A549 treated with DMSO at 1 μM for 4 hours (cell line): ENCODE measurements at places on chromosomes 6 and 20. TPM values are rescaled to one million over a fixed set of nuclear protein-coding genes. Genes with fewer than 3 reads are reported as not detected.

Gene SLX4IP
- 2.1 to 3.6 TPM (median 3.1 TPM) in 5 replicates for total RNA-seq

Gene TNXB
- total RNA-seq: 0.38 to 1.0 TPM (median 0.69 TPM) in 5 replicates

Gene UFL1
- 7.1 to 11.7 TPM (median 9.7 TPM) in 5 replicates for total RNA-seq

Gene KHDC1L
- total RNA-seq: 0.20 to 0.81 TPM (median 0.35 TPM) in 4 of 5 replicates, not detected in the other

Gene TP53TG5
- not detected in 5 replicates for total RNA-seq

Gene HRH3
- total RNA-seq: not detected in 5 replicates

Gene PPIL6
- total RNA-seq: 2.2 to 3.3 TPM (median 2.7 TPM) in 5 replicates

Gene KIZ
- 4.5 to 5.9 TPM (median 5.4 TPM) in 5 replicates for total RNA-seq

Gene TM9SF4
- 38.0 to 42.1 TPM (median 40.2 TPM) in 5 replicates for total RNA-seq

Gene BEND3
- 4.1 to 4.6 TPM (median 4.4 TPM) in 5 replicates for total RNA-seq

Gene CALHM4
- total RNA-seq: not detected in 5 replicates

Gene RIPOR3
- total RNA-seq: 0.06 TPM in 1 of 5 replicates, not detected in the others

Gene METTL24
- not detected in 5 replicates for total RNA-seq

Gene GNRH2
- 0.25 to 0.26 TPM in 2 of 5 replicates, not detected in the others for total RNA-seq

Gene KCNK16
- total RNA-seq: not detected in 5 replicates

Gene KCNB1
- 0.26 to 1.1 TPM (median 0.29 TPM) in 5 replicates for total RNA-seq

Gene ADGRF4
- 6.8 to 8.8 TPM (median 7.2 TPM) in 5 replicates for total RNA-seq

Gene BPIFA1
- not detected in 5 replicates for total RNA-seq

Gene ANGPT4
- 0.02 to 0.03 TPM (median 0.02 TPM) in 3 of 5 replicates, not detected in the others for total RNA-seq

Gene SLC22A7
- total RNA-seq: not detected in 5 replicates

Gene PRPH2
- total RNA-seq: not detected in 5 replicates

Gene PTPRT
- total RNA-seq: not detected in 5 replicates

Gene TCF21
- total RNA-seq: 0.02 to 0.12 TPM (median 0.05 TPM) in 5 replicates

Gene DEF6
- 0.03 to 0.30 TPM (median 0.08 TPM) in 3 of 5 replicates, not detected in the others for total RNA-seq

Gene PNPLA1
- total RNA-seq: 0.03 TPM in 1 of 5 replicates, not detected in the others

Gene CENPQ
- 6.6 to 9.9 TPM (median 8.0 TPM) in 5 replicates for total RNA-seq

Gene SCRT2
- total RNA-seq: not detected in 5 replicates

Gene KPNA5
- 1.5 to 1.8 TPM (median 1.7 TPM) in 5 replicates for total RNA-seq

Gene KIF25
- total RNA-seq: 0.06 to 0.07 TPM in 2 of 5 replicates, not detected in the others

Gene GSTA2
- total RNA-seq: 0.06 to 0.17 TPM in 2 of 5 replicates, not detected in the others

Gene TULP4
- 5.9 to 9.6 TPM (median 9.2 TPM) in 5 replicates for total RNA-seq

Gene C20orf141
- total RNA-seq: 0.23 to 0.62 TPM (median 0.49 TPM) in 4 of 5 replicates, not detected in the other

Gene CAGE1
- 0.03 to 0.11 TPM in 2 of 5 replicates, not detected in the others for total RNA-seq

Gene OGFR
- total RNA-seq: 41.0 to 50.0 TPM (median 45.5 TPM) in 5 replicates

Gene EMILIN3
- total RNA-seq: 0.25 to 0.54 TPM (median 0.43 TPM) in 5 replicates

Gene SULF2
- total RNA-seq: 19.0 to 25.4 TPM (median 24.1 TPM) in 5 replicates

Gene RIMS1
- not detected in 5 replicates for total RNA-seq
